Naive thymus-derived CD8-positive, alpha-beta T cell (primary cell): ENCODE measurements at places on chromosomes 5 and 9. TPM values are rescaled to one million over a fixed set of nuclear protein-coding genes. Genes with fewer than 3 reads are reported as not detected.

DNA sequence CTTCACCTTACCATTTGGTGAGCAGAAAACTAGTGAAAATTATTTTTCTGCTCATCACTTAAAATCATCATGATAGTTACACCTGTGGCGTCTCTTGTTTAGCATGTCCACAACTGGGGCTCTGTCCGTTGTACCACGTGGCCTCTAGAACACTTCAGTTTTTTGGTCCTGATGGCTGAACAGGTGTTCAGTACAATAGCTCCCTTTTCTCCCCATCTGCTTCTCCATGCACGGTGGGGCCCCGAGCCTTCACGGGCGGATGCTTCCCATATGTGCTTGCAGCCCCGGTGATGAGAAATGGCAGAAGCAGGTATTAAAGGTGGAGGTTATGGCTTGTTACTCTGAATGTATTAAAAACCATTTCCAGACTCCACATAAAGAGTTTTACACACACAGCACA lies 304.1 kb downstream of the CWC27 start:
- no peaks in the 10 kb centered on the region for H3K27me3 ChIP-seq
- H3K27ac ChIP-seq = no peak overlapping the region
- DNase-seq = no peak
- peaks cover 7% of the 10 kb centered on the region for H3K4me1 ChIP-seq
- no peak overlapping the region for H3K4me3 ChIP-seq
- no peaks in the 10 kb centered on the region for H3K36me3 ChIP-seq

DNA sequence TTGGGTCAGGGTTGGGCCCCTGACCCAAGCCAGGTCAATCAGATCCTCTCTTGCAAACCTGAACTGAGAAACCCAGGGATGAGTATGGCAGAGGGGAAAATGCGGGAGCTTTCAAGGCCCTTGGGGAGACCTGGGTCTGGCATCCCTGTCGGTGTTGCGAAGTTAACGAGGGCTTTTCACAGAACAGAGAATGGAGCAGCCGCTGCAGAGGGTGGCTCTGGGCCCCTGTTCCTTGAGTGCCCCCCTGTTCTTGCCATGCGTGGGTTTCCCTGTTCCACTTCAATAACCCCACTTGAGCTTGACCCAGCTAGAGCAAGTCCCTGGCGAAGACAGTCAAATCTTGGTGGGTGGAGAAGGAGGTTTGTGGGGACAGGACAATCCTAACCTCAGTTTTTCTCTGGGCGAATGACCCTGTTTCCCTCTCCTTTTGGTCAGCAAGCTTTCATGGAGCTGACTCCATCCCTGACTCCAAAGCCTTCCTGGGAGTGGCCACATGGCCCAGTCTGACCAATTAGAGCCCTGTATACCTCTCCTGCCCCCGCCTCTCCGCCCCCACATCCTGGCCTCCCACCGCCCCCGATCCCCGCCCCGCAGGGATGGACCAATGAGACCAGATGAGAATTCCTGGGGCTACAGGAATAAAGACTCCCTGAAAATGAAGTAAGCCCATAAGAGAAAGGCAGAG lies 2.9 kb upstream of the VDAC1 start:
- no peak overlapping the region for H3K27ac ChIP-seq
- H3K4me3 ChIP-seq = no peak overlapping the region
- DNase-seq = no peak
- H3K27me3 ChIP-seq = no peaks in the 10 kb centered on the region
- H3K36me3 ChIP-seq = no peaks in the 10 kb centered on the region
- H3K4me1 ChIP-seq = peaks cover 4% of the 10 kb centered on the region

- H3K4me1 ChIP-seq = peaks cover 17% of the 10 kb centered on the region
- H3K4me3 ChIP-seq = no peak overlapping the region
- no peaks in the 10 kb centered on the region for H3K36me3 ChIP-seq
- H3K27me3 ChIP-seq = no peaks in the 10 kb centered on the region
Measured at GRCh38 chr5:146789712-146790653, 88.6 kb downstream of the PPP2R2B start.

DNA sequence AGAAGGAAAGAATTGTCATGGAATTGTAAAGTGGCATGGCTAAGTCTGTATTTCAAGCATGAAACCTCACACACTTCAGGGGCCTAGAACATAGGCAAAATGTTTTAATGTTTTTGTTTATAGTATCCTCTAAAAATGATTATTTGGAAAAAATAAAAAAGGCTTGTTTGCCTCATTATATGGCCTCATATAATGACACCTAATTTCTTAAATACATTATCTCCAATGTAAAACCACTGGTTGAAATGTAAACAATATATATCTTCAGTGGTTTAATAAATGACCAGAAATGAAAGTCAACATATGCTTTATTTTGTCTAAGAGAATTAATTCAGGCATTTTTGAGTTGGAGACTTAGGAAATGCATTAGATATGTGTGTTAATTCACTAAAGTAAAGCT lies 1736.6 kb downstream of the EFNA5 start:
- H3K27ac ChIP-seq = no peak overlapping the region
- no peaks in the 10 kb centered on the region for H3K4me1 ChIP-seq
- H3K4me3 ChIP-seq = no peak overlapping the region
- H3K36me3 ChIP-seq = no peaks in the 10 kb centered on the region
- no peaks in the 10 kb centered on the region for H3K27me3 ChIP-seq
- no peak for DNase-seq

DNA sequence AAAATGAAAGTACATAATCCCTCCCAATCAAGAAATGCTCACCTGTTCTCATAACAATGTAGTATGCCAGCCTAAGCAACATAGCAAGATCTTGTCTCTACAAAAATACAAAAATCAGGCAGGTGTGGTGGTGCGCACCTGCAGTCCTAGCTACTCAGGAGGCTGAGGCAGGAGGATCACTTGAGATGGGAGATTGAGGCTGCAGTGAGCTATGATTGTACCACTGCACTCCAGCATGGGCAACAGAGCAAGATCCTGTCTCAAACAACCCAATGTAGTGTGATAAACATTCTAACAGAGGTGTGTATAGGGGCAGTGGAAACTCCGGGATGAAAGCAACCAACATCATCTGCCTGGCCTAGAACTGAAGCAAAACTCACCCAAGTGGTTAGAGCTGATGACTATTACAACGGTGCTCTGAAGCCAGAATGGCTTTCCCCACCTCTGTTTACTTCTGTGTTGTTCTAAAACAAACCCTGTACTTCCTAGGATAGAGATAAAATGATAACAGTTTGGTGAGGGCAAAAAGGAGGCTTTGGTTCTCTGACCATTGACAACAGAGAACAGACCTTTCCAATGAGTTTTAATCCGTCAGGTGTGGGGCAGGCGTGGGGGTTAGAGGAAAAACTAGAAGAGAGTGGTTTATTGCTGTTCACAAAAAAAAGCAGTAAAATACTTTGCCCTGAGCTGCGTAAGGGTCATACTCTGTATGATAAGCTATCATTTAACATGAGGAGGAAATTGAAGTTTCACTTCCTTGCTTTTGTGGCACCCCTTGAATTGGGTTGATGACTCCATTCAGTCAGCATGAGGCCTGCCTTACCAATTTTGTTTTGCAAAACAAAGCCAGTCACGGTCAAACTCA lies 18.9 kb downstream of the WNT8A start:
- no peak overlapping the region for H3K27ac ChIP-seq
- peaks cover 12% of the 10 kb centered on the region for H3K27me3 ChIP-seq
- DNase-seq = no peak
- H3K4me1 ChIP-seq = no peaks in the 10 kb centered on the region

- no peak for DNase-seq
- H3K27me3 ChIP-seq = peaks cover 45% of the 10 kb centered on the region
- H3K4me1 ChIP-seq = peaks cover 16% of the 10 kb centered on the region
- H3K27ac ChIP-seq = no peak overlapping the region
- H3K36me3 ChIP-seq = no peaks in the 10 kb centered on the region
Measured at GRCh38 chr9:16869131-16869881, 1.2 kb downstream of the BNC2 start.

GRCh38 chr5:95916687-95917085 lies 45.0 kb downstream of the ELL2 start:
- H3K4me3 ChIP-seq = no peak overlapping the region
- H3K27ac ChIP-seq = no peak overlapping the region
- no peaks in the 10 kb centered on the region for H3K27me3 ChIP-seq
- H3K36me3 ChIP-seq = peaks cover 7% of the 10 kb centered on the region
- H3K4me1 ChIP-seq = peaks cover 17% of the 10 kb centered on the region

- H3K36me3 ChIP-seq = peaks cover 6% of the 10 kb centered on the region
- H3K4me1 ChIP-seq = peaks cover 12% of the 10 kb centered on the region
- H3K27ac ChIP-seq = no peak overlapping the region
- H3K4me3 ChIP-seq = no peak overlapping the region
- DNase-seq = no peak
Measured at GRCh38 chr5:88660264-88660946, 222.6 kb downstream of the MEF2C start.

DNA sequence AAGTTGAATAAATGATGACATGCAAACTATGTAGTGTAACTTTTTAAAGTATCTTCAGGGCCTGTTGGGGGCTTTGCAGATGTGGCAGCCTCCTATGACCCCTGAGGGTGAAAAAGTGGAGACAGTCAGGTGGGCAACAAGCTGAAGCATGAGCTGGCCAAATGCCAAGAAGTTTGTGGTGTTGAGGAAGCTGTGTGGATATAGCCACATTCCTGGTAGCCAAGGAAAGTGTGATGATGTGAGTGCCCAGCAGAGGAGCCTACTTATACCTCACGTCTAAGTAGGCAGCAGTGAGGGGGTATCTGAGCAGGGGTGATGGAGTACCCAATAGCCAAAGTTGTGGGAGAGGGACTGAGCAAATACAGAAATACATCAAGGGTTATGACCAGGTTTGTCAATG lies 621.2 kb upstream of the CDH6 start:
- no peak overlapping the region for H3K4me3 ChIP-seq
- H3K27ac ChIP-seq = no peak overlapping the region
- H3K27me3 ChIP-seq = no peaks in the 10 kb centered on the region
- no peaks in the 10 kb centered on the region for H3K36me3 ChIP-seq

- H3K27ac ChIP-seq = no peak overlapping the region
- H3K4me3 ChIP-seq = no peak overlapping the region
- H3K36me3 ChIP-seq = no peaks in the 10 kb centered on the region
Measured at GRCh38 chr5:44660251-44660650, 148.5 kb upstream of the MRPS30 start.

GRCh38 chr5:56447232-56447631 lies 214.1 kb upstream of the ANKRD55 start:
- no peak for DNase-seq
- no peak overlapping the region for H3K4me3 ChIP-seq
- no peaks in the 10 kb centered on the region for H3K4me1 ChIP-seq
- no peaks in the 10 kb centered on the region for H3K36me3 ChIP-seq

DNA sequence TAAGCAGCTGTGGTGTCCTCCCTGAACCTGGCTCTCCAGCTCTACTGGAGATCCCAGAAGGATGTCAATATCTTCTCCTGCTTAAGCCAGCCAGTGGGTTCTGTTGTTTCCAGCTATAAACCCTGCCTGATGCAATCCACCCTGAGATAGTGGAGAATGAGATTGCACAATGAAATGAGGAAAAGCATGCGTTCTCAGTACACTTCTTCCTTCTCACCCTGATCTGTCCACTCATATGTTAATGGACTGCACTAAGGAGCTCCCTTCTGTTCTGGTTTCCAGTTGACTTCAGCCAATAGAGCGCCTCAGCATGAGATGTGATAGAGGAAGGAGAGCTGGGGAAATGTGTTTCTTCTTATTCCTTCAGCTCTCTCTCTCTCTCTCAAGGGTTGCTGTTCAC lies 40.0 kb upstream of the CDH6 start:
- H3K4me1 ChIP-seq = no peaks in the 10 kb centered on the region
- no peaks in the 10 kb centered on the region for H3K27me3 ChIP-seq
- H3K27ac ChIP-seq = no peak overlapping the region
- no peak for DNase-seq

UGT3A1 gene
- not detected for total RNA-seq

CNTLN gene
- total RNA-seq = not detected

CARTPT gene
- total RNA-seq = not detected

PAPPA gene
- total RNA-seq = not detected

SLC26A2 gene
- total RNA-seq = 16.9 TPM

FBP2 gene
- total RNA-seq = not detected

ADAMTSL2 gene
- 0.66 TPM for total RNA-seq

OTULINL gene
- 49.7 TPM for total RNA-seq

COX7C gene
- total RNA-seq = 513 TPM
